A549 treated with CORT108297 at 1 μM for 4 hours (cell line): ENCODE measurements at places on chromosomes 1 and 21. TPM values are rescaled to one million over a fixed set of nuclear protein-coding genes. Genes with fewer than 3 reads are reported as not detected.

BPNT1 gene
- total RNA-seq: 16.5 to 21.8 TPM (median 17.4 TPM) in 5 replicates

OBSCN gene
- total RNA-seq: 3.6 to 6.4 TPM (median 5.8 TPM) in 5 replicates

DIRAS3 gene
- total RNA-seq: 1.1 to 1.6 TPM (median 1.4 TPM) in 5 replicates

CRNN gene
- total RNA-seq: not detected in 5 replicates

LCE6A gene
- total RNA-seq: not detected in 5 replicates

LMNA gene
- 587 to 756 TPM (median 723 TPM) in 5 replicates for total RNA-seq

CCDC27 gene
- not detected in 5 replicates for total RNA-seq

COL8A2 gene
- total RNA-seq: 0.08 to 0.16 TPM (median 0.09 TPM) in 5 replicates

CR1 gene
- total RNA-seq: not detected in 5 replicates

ARHGAP30 gene
- total RNA-seq: 0.05 to 0.14 TPM (median 0.07 TPM) in 5 replicates

SIM2 gene
- total RNA-seq: 7.7 to 11.7 TPM (median 11.0 TPM) in 5 replicates

MEGF6 gene
- total RNA-seq: 7.6 to 15.3 TPM (median 13.2 TPM) in 5 replicates

HP1BP3 gene
- total RNA-seq: 87.7 to 154 TPM (median 115 TPM) in 5 replicates

OR2L5 gene
- not detected in 5 replicates for total RNA-seq

PTPRC gene
- not detected in 5 replicates for total RNA-seq

KIF26B gene
- 0.05 to 0.07 TPM (median 0.06 TPM) in 5 replicates for total RNA-seq

C1orf141 gene
- total RNA-seq: not detected in 5 replicates

CORT gene
- total RNA-seq: 0.09 to 0.52 TPM (median 0.28 TPM) in 5 replicates

PIGM gene
- total RNA-seq: 4.1 to 4.6 TPM (median 4.4 TPM) in 5 replicates

SH2D1B gene
- 0.06 to 0.21 TPM (median 0.08 TPM) in 5 replicates for total RNA-seq

ZNF692 gene
- 16.3 to 28.5 TPM (median 27.0 TPM) in 5 replicates for total RNA-seq

HORMAD1 gene
- 5.7 to 8.8 TPM (median 7.2 TPM) in 5 replicates for total RNA-seq

CLDN14 gene
- total RNA-seq: 0.07 to 0.09 TPM (median 0.09 TPM) in 3 of 5 replicates, not detected in the others

SHISAL2A gene
- 0.12 to 0.31 TPM (median 0.21 TPM) in 3 of 5 replicates, not detected in the others for total RNA-seq

S100A11 gene
- 1,747 to 1,911 TPM (median 1,855 TPM) in 5 replicates for total RNA-seq
